ENCODE measurements at places on chromosomes 5 and 9. TPM values are rescaled to one million over a fixed set of nuclear protein-coding genes. Genes with fewer than 3 reads are reported as not detected.

- peak; percentile 82 for DNase-seq
Measured at GRCh38 chr9:123434619-123435240, 78.7 kb downstream of the CRB2 start.

The QSOX2 gene
- 25.0 TPM for total RNA-seq

The OBP2B gene
- total RNA-seq, result not detected

DNA sequence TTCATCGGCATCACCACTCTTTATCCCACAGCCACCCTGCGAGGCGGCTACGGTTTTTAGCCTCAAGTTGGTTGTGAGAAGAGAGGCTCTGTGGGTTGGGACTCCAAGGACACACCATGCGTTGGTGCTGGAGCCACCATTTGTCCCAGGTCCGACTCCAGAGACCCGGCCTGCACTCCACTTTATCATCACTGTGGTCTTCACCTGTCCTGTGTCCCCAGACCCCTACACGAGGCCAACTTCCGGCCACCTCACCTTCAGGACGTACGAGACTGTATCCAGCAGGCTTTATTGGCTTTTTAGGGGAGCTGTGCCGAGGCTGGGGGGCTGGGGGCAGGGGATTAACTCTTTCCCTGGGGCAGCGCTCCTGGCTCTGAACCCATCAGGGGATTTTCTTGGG lies 55.0 kb downstream of the GTF3C4 start:
- DNase-seq, result no peak

- DNase-seq, result no peak
Measured at GRCh38 chr5:100566382-100567141, 31.4 kb downstream of the FAM174A start.

The NME5 gene
- total RNA-seq, result 0.66 TPM

DNA sequence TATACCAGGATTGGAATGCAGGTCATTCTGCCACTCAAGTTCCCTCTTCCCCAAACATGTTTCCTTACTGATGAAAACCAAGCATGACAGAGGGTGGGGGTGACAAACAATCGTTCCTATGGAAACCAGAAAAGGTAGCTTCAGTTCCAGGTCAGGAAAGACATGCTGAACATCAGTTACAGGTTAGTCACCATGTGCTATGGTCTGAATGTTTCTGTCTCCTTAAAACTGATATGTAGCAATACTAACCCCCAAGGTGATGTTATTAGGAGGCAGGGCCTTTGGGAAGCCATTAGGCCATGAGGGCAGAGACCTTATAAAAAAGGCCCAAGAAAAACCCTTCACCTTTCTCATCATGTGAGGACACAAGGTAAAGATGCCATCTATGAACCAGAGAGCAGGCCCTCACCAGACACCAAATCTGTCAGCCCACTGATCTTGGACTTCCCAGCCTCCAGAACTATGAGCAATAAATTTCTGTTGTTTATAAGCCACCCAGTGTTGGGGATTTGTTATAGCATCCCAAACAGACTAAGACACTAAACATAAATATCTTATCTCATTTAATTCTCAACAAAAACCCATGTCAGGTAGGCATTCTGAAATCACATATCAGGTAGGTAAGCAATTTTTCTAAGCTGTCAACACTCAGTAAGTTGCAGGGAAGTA lies 15.7 kb upstream of the SH3RF2 start:
- DNase-seq, result no peak

GRCh38 chr5:111887706-111888105 lies 130.7 kb upstream of the NREP start:
- no peak for DNase-seq

DNA sequence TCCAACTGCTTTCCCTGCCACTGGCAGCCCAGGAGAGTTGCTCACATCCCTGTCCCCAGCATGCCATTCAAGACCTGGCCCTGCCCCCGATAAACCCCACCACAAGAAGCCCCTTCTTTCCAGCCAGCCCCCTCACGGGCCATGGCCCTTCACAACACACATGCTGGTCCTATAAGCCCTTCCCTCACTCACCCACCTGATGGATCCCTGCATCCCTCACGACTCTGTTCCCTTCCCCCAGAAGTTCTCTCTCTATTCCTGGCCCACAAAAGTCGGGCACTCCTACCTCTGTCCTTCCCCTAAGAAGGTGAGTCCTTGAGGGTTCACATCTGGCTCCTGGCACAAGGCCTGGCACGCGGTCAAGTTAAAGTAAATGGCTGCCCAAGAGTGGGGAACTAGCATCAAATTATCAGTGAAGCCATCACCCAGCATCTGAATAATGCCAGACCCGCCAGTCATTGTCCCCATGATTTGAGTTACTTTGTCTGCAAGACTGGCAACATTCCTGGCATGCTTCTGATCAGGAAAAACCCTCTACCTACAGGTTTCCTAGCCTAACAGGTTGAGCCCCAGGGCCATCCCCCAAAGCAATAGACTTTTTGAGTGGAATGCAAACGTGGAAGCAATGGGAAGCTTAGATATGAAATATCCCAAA lies 65.9 kb downstream of the CRB2 start:
- no peak for DNase-seq

- no peak for DNase-seq
Measured at GRCh38 chr5:66570201-66570600, 26.0 kb upstream of the MAST4 start.

The ENHO gene
- total RNA-seq, result 11.3 TPM

GRCh38 chr9:19470981-19471650 lies 62.3 kb downstream of the ACER2 start:
- DNase-seq, result no peak

DNA sequence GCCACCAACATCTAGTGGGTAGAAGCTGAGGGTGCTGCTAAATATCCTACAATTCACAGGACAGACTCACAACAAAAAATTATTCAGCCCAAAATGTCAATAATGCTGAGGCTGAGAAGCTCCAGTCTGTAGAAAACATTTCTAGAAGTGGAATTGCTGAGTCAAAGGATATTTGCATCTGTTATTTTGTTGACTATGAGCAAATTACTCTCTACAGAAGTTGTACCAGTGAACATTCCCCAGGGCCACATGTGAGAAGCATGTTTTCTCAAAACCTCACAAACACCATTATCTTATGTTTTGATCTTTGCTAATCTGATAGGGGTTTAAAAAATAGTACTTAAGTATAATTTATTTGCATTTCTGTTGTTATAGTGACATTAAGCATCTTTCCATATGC lies 15.4 kb downstream of the ITK start:
- DNase-seq, result no peak

GRCh38 chr9:123432331-123433236 lies 76.6 kb downstream of the CRB2 start:
- DNase-seq, result no peak

The SLC6A7 gene
- total RNA-seq, result not detected

The NUTM2G gene
- 0.57 TPM for total RNA-seq

- peak; percentile 43 for DNase-seq
Measured at GRCh38 chr5:84862132-84862531, 477.5 kb upstream of the EDIL3 start.

- DNase-seq, result peak; percentile 54
Measured at GRCh38 chr9:117415358-117415914, 579 bp upstream of the ASTN2 start.

The ADGRD2 gene
- total RNA-seq, result 1.2 TPM

DNA sequence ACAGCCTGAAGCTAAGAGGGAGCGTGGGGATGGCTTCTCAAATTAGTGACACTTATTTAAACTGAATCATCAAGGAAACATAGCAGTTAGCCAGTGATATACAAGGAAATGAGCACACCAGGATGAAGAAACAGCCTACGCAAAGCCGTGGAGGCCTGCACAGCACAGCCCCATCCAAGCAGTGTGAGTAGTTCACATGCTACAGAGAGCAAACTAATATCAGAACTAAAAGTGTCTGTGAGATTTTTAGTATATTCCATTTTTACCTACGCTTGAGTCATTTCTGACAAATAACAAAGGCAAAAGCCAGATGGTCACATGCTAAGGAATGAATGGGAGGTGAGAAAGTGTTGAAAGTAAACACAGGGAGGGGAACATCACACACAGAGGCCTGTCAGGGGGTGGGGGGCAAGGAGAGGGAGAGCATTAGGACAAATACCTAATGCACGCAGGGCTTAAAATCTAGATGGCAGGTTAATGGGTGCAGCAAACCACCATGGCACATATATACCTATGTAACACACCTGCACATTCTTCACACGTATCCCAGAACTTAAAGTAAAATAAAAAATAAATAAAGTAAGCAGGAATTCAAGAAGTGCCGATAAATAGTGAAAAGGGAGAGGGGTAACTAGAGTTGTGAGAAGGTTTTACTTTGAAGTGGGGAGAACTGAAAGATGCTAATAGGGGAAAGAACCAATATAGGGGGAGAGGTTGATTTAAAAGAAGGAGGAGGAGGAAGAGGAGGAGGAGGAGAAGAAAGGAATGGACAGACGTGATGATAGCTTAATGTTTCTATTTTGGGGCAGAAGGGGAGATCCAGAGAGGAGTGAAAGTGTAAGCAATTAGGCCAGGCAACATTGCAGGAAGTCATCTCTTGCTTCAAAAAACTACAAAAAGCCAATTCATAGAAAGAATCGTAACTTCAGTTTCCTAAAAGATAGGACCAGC lies 100.9 kb upstream of the PTGER4 start:
- no peak for DNase-seq

GRCh38 chr9:98101868-98102273 lies 17.2 kb downstream of the TRIM14 start:
- DNase-seq, result peak; percentile 58

GRCh38 chr5:170302653-170303501 lies 5.3 kb upstream of the LCP2 start:
- peak; percentile 45 for DNase-seq

GRCh38 chr5:62742207-62742606 lies 163.6 kb downstream of the LRRC70 start:
- DNase-seq, result no peak

The PGM5 gene
- not detected for total RNA-seq

GRCh38 chr5:91302958-91303357 lies 80.2 kb downstream of the ARRDC3 start:
- DNase-seq, result no peak

- no peak for DNase-seq
Measured at GRCh38 chr5:30781643-30782042, 411.8 kb upstream of the CDH6 start.

The PLPPR1 gene
- total RNA-seq, result 1.8 TPM

DNA sequence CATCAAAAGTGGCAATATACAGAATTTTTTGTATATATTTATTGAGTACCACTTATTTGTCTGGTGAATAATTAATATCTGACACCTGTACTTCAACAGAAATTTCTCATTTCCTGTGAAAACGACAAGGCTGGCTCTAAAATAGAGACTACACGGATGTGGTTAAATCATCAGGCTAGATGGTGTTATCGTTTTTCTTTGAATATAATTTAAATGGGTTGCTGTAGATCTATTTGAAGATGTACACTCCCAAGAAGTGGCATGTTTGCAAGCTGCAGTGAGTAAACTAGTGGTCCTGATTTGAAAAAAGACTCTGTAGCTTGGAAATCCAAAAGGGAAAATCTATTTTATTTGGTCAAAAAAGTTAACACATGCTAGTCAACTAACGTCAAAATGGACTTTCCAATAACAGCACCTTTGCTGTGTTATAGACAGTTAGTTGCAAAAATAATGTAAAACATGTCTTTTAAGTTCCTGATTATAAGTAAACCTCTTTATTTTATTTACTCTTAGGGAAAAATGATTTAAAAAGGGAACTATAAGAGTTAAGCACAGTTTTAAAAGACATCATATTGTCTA lies 13.8 kb downstream of the ST8SIA4 start:
- no peak for DNase-seq

GRCh38 chr5:73943397-73943796 lies 317.4 kb downstream of the ARHGEF28 start:
- DNase-seq, result no peak

DNA sequence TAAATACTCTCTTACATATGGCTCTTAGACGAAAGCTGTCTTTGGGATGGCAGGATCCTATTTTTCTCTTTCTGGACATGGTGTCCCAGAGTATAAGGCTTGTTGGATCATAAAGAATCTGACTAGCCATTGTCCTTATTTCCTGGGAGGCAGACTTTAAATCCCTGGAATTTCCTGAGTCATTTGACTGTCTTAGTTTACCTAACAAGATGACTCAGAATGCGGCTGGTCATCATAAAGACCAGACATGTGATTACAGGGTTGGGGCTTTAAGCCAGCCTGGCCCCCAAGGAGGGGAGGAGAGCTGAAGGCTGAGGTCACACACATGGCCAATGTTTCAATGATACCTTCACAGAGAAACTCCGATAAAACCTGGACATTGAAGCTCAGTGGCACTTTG lies 37.2 kb downstream of the FAM240B start:
- DNase-seq, result no peak

DNA sequence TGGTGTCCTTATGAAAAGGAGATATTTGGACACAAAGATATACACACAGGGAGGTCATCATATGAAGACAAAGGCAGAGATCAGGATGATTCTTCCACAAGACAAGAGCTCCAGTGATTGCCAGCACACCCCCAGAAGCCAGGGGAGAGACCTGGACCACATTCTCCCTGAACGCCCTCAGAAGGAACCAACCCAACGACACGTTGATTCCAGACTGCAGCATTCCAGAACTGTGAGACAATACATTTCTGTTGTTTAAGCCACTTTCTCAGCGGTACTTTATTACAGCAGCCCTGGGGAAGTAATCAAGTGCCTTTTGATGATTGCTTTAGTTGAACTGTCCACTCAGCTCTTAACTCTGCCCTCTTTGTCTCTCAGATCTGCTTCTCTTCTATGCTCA lies 285.5 kb upstream of the SMARCA2 start:
- DNase-seq, result no peak

DNA sequence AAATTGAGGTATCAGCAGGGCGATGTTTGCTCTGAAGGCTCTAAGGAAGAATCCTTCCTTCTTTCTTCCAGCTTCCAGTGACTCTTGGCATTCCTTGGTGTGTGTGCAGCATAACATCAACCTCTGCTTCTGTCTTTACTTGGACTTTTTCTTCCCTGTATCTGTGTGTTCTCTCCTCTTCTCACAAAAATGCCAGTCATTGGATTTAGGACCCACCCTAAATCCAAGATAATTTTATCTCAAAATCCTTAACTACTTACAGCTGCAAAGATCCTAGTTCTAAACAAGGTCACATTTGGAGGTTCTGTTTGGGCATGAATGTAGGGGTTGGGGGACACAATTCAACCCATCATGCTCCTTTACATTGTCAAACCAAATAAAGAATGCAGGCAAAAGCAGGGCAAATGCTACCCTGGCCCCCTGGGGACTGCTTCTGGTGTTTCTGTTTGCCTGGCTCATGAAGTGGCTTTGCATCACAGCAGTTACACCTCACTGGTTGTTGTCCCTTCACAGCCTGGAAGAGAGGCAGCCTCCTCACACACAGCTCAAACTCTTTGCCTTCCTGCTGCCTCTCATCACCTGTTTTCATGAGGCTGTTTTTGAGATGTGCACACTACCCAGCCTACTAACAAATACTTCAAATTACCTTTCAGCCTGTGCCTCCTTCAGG lies 64.8 kb upstream of the PLCXD3 start:
- peak; percentile 50 for DNase-seq

The SMIM33 gene
- not detected for total RNA-seq

GRCh38 chr5:129120158-129120581 lies 25.6 kb downstream of the ISOC1 start:
- no peak for DNase-seq

DNA sequence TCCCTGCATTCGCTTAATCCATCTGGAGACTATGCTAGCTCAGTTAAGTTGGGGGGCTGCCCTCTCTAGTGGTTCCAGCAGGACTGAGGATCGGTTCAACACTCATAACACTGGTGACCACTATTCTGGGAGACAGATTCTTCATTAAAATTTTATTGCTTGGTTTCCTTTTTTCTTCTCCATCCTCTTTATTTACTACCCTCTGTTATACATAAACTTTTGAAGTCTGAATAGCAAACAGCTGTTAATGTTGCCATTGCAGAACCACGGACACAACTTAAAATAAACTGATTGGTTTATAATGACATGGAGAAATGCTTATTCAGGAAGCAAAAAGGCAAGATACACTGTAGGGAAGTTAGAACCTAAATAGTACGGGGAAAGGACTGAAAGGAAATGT lies 22.1 kb downstream of the IQGAP2 start:
- no peak for DNase-seq

All from H9 (cell line).